ENCODE measurements at places on chromosomes 1 and 21.

DNA sequence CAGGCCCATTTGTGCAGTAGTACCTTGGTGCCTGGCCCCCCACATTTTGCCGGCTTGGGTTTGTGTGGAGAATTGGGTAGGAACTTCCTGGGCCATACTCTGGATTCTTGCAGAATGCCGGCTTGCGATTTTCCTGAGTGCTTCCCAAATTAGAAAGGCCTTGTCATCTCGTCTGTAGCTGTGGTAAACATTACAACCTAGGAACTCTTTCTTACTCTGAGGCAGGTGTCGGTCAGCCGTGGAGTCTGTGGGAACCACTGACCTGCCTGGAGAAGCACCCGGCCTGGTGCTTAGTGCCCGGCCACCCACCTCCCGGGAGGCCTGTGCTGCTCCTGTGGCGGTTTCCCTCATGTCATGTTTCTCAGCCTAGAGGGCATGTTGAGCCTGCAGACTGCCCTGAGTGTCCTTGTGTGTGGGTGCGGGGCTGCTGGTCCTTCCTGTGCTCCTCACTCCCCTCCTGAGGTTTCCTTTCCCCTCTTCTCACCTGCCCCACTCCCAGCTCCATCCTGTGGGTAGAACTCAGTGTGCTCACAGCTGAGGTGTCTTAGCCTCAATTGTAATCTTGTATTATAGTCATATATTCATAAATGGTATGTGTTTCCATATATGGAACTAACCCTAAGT lies 64.7 kb downstream of the S100B start:
- DNase-seq, result no peak

DNA sequence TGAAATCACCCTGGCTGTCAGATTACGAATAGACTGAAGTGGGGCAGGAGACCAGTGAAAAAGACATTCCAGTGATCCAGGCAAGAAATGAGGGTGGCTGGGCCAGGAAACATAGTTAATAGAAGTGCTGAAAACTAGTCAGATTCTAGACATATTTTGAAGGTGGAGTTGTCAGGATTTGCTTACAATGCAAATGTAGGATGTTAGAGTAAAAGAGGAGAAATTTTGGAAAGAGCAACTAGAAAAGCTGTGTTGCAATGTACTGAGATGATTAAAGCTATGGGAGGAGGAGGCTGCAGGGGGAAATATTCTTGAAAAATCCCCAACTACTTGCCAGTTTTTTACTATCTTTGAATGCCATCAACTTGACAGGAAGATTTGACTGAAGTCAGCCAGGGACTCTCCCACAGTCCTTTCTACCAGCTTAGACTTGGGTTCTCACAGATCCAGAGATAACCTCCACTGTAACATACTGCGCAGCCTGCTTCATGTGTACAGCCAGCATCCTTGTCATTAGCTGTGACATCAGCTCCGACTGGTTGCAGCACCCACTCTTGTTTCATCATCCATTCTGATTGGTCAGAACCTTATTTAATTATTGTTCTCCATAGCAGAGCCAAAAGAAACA lies 109.7 kb downstream of the TSEN15 start:
- DNase-seq, result no peak

DNA sequence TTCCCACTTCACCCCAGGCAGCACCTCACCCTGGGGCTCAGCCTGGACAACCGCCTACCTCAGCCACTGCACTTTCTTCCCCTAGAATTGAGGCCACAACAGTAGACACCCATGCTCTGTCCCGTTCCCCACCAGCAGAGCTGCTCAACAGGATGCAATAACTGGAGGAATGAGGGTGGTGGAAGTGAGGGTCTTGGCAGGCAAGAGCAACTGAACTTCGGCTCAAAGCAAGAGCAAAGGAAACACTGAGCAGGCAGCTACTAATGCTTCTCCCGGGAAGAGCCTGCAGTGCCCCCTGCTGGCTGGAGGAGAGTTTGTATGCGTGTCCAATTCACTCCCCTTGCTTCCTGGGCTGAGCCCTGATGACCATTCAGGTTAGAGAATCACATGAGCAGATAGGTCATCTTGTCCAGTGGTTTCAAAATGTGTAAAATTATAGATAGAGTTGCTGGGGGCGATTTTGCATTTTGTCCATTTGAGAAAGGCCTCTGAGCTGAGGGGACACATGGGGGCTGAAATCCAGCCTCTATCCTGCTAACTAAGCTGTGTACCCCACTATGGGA lies 13.9 kb downstream of the NT5C1A start:
- peak; percentile 37 for DNase-seq

GRCh38 chr1:159942632-159943277 lies 2.7 kb downstream of the IGSF9 start:
- DNase-seq, result no peak

- no peak for DNase-seq
These were observed 61.3 kb downstream of the ROR1 start for GRCh38 chr1:63835128-63835527.

GRCh38 chr1:2817784-2818564 lies 16.5 kb upstream of the TTC34 start:
- DNase-seq, result no peak

GRCh38 chr1:45569962-45570581 lies 13.8 kb upstream of the NASP start:
- DNase-seq, result peak; percentile 12

DNA sequence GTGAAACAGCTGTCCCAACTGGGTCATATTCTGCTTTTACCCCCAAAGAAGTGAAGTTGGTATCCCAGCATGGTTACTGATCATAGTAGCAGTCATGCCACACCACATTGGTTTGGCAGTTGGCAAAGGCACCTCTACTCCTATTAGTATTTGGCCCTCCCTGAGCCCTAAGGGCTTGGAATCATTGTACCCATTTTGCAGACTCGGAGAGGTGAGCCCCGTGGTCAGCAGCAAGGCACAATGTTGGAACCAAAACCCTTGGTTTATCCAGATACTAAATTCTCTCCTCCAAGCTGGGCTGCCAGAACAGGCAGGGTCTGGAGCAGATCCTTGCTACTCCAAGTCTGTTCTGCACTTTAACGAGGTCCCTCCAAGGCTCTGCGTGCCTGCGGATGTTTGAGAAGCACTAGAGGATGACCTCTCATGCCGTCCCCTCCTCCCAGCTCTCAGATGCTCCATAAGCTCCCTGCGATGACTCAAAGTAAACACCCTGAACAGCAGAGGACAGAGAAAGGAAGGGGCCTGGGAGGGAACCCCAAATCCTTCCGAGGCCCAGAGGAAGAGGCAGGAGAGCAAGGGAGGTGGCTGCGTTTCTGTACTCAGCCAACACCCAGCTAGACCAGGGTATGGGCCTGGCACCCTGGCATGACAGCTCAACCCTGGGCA lies 89.3 kb downstream of the PAX7 start:
- DNase-seq, result no peak

DNA sequence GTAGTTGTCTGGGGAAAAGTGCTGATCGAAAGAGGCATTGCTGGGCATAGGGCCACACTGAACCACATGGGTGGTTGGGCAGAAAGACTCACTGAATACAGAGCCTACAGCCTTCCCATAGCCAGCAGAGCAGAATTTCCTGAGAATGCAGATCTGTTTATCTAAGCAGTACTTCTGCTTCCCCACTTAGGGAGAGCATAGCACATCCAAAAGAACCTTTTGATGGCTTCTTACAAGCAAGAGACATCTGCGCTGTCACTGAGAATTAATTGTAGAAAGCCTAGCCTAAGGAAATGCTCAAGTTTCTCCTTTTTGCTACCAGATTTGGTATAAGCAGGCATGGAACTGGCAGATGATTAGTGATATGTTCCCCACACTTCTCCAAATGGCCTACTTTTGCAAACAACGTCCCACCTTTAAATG lies 13.0 kb upstream of the KLHDC8A start:
- no peak for DNase-seq

- DNase-seq, result no peak
These were observed 25.1 kb downstream of the ATP8B2 start for GRCh38 chr1:154350383-154350782.

DNA sequence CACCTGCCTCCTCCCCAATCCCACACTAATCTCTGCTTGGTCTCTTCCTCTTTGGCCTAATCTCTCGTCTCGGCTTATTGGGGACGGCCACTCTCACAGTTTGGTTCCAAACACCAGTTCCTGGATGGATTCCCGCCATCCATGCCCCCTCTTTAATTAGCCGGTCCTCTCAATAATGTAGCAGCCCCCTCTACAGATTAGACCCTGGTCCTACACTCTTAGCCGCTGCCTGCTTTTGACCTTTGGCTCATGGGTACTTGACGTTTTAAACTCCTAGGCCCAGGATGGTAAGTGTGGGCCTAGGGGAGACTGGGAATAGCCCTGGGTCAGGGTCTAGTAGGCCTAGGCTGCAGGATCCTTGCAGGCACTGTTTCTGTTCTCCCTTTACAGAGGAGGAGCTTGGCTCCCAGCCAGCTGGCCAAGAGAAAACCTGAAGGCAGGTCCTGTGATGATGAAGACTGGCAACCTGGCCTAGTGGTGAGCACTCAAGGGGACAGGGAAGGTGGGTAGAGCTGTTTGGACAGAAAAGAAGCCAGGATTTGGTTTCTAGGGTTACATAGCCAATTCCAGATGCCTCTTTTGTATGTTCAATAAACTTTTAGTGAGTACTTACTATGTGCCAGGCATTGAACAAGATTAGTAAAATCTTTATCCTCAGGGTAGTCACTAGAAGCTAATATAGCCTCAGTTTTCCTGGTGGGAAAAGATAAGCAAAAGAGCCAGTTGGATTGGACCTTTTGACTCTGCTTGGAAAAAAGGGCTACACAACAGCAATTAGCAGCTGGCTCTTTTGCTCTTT lies 758 bp downstream of the RAD54L start:
- no peak for DNase-seq

GRCh38 chr1:59455206-59455605 lies 158.3 kb downstream of the FGGY start:
- peak; percentile 67 for DNase-seq

DNA sequence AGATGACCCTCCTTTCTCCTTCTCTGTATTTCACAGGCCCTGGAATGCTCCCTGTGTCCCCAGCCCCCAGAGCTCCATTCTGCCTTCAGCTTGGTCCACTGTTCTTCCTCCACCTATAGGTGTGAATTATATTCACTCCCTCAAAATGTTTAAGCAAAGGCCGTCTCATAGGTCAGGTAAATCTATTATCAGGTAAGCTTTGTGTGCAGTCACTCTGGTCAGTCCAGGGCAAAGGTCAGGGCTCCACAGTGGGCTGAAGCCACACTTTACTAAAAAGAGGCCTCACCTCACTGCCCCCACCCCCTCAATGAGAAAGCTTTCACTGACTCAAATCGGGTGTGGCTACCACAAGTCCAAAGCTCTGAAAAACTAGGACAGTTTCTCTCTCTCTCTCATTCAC lies 65.9 kb downstream of the DNTTIP2 start:
- no peak for DNase-seq

DNA sequence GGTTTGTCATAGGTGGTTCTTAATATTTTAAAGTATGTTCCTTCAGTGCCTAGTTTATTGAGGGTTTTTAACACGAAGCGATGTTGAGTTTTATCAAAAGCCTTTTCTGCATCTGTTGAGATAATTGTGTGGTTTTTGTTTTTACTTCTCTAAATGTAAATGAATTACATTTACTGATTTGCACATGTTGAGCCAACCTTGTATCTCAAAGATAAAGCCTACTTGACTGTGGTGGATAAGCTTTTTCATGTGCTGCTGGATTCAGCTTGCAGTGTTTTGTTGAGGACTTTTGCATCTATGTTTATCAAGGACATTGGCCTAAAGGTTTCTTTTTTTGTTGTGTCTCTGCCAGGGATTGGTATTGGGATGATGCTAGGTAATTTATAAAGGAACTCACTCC lies 142.5 kb downstream of the PRDM2 start:
- DNase-seq, result no peak

- no peak for DNase-seq
These were observed 72.2 kb upstream of the CDC42BPA start for GRCh38 chr1:227390525-227390924.

GRCh38 chr1:211126622-211127021 lies 7.3 kb downstream of the KCNH1 start:
- no peak for DNase-seq

DNA sequence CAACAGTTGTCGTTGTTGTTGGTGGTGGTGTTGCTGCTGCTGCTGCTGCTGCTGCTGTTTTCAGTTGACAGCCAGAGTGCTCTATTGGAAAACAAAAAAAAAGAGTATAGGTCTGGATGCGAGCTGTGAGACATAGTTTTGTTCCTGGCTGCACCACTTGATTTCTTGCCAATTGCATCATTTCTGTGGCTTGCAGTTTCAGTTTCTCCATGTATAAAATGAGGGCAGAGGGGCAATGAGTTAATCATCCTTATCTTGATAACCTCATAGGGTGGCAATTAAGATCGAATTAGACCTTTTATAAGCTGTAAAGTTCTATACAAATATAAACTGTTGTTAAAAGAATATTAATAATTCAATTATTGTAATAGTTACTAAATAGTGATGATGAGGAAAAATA lies 156.7 kb downstream of the DMRTA2 start:
- no peak for DNase-seq

- DNase-seq, result peak; percentile 5
These were observed 1447.8 kb upstream of the PRMT6 start for GRCh38 chr1:105608713-105609112.

DNA sequence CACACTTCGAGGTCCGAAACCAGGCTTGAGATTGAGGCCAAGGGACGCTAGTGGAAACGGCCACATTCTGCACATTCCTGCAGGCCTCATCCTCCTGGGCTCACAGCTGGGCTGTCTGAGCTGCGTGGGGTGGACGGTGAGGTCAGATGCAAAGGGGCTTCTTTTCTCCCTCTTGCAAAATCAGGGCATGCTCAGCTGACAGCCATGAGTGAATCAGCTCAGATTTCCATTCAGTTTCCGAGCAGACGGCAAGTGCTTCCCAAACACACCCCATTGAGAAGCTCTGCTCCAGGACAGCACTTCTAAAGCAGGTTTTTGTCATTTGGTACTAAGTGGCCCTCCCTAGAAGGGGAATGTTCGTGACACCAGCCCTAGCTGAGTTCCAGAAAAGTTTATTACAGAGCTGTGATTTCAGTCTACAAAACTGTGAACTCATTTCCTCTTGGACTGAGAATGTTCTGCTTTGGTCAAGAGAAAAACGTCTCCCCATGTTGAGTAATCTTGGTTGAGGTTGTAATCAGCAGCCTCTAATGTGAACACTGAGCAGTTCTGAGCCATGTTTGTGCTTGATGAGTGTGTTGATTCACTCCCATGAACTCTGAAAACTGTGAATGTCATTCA lies 10.0 kb downstream of the PDPN start:
- no peak for DNase-seq

GRCh38 chr1:202708456-202709275 lies 1.6 kb downstream of the SYT2 start:
- no peak for DNase-seq

DNA sequence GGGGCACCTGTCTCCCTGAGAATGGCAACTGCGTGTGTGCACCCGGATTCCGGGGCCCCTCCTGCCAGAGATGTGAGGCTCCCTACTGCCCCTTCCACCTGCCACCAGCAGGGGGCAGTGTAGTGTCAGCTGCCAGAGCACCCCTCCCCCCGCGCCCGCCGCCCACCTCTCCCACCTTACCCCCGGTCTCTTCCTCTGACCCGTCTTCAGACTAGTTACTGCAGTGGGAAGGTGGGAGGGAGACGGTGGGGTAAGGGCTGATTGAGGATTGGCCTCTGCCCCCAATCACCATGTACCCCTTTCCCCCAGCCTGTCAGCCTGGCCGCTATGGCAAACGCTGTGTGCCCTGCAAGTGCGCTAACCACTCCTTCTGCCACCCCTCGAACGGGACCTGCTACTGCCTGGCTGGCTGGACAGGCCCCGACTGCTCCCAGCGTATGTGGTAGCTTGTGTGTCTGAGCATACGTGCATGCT lies 10.1 kb upstream of the LRRC71 start:
- no peak for DNase-seq
